ENCODE measurements at places on chromosomes 2 and 18.

DNA sequence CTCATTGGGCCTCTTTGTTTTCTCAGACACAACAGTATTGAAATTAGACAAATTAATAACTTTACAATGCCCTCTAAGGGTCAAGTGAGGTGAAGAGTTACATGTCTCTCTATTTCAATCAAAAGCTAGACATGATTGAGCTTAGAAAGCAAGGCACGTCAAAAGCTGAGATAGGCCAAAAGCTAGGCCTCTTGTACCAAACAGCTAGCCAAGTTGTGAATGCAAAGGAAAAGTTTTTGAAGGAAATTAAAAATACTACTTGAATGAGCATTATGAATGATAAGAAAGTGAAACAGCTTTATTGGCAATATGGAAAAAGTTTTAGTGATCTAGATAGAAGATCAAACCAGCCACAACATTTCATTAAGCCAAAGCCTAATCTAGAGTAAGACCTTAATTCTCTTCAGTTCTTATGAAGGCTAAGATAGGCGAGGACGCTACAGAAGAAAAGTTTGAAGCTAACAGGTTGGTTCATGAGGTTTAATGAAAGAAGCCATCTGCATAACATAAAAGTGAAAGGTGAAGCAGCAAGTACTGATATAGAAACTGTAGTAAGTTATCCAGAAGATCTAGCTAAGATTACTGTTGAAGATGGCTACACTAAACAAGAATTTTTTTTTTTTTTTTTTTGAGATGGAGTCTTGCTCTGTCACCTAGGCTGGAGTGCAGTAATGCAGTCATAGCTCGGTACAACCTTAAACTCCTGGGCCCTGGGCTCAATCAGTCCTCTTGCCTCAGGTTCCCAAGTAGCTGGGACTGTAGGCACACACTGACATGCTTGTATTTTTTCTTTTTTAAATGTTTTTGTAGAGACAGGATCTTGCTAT, 65.5 kb downstream of the FAM117B start:
- no peak for DNase-seq

DNA sequence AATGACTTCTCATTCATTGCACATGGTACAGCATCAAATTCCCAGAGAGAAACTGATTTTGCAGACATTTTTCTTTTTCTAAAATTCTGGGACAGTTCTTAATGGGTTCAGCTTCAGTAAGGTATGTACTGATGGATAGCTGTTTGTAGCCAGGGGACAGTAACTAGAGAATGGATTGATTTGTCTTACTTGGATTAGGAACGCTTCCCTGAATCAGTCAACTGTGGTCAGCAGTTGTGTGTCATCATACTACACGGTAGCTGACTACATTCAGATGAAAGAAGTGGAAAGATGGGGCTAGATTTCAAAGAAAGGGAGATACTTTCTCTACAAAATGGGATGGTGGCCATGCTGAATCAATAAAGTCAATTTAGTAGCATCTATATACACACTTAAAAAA, 431.4 kb downstream of the GRB14 start:
- no peak for DNase-seq

GRCh38 chr18:63292831-63293683, 26.5 kb downstream of the BCL2 start:
- no peak for DNase-seq

DNA sequence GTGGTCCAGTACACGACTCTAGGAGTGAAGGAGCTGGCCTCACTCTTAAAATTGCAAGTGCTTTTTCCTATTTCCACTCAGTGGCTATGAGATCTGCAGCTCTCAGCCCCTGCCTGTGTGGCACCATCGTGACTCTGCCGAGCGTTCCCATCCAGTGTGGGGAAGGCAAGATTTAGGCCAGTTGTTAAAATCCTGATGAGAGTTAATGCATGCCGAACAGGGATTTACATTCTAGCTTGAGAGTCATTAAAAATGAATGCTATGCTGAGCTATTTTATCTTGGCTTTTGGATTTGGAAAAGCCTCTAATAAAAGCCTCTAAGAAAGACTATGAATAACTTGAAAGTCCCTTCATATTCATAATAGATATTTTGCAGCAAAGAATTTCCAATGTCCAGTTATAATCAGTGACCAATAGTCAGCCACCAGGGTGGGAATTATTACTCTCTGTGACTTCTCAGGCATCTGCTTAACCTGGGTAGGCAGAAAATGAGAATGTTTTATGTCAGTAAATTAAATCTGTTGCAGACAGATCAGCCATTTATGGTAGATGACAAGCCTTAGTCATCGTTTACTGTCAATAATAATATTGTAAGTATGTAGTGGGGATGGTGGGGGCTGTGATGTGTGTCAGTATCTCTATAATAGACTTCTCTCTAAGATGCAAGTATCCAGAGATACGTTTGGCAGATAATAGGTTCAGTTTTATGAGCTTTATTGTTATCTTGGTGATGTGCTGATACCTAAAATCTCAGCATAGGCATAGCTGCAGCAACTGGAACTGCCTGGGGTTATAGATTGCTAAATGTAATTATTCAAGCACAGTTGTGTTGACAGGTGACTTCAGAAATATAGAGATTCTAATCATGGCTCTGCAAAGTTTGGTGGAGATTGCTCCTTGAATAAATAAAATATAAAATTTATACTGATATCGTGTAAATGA, 207.8 kb downstream of the SOCS6 start:
- no peak for DNase-seq

- peak; percentile 99 for DNase-seq
Observed at GRCh38 chr18:55833543-55833942, 245.6 kb upstream of the TCF4 start.

DNA sequence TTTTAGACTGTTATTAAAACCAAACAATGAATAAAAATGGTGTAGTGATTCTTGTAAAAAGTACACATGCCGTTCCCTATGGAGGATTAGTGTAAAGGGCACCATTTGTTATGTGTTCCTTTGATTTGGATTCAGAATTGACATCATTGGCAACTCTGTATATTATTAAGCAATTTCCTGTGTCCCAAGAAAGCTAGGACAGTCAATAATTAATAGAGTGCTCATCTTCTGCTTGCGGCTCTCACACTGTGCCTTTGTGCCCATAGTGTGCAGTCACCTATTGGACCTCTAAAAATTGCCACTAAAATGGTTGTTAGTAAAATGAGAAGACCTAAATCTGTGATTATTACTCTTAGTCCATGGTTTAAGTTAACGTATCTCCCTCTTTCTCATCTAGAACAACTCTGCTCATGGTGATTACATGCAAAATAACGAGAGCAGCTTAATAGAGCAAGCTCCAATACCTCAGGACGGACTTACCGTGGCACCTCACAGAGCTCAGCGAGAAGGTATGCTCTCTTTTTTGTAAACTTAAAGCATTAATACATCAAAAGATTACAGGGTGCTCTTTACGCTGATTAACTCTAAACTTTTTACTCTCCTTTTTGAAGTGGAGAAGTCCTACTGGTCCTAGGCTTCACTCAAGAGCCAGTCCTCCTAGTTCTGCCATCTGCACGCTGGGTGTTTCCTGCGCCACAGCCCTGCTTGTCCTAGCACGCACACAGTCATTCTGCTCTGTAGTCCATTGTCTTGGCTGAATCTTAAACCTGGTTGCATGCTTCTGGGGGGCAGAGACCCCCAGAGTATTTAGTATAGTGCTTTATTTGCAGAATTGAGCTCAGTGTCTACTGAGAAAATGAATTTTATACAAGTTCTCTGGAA, 16.7 kb downstream of the ZCCHC2 start:
- no peak for DNase-seq

DNA sequence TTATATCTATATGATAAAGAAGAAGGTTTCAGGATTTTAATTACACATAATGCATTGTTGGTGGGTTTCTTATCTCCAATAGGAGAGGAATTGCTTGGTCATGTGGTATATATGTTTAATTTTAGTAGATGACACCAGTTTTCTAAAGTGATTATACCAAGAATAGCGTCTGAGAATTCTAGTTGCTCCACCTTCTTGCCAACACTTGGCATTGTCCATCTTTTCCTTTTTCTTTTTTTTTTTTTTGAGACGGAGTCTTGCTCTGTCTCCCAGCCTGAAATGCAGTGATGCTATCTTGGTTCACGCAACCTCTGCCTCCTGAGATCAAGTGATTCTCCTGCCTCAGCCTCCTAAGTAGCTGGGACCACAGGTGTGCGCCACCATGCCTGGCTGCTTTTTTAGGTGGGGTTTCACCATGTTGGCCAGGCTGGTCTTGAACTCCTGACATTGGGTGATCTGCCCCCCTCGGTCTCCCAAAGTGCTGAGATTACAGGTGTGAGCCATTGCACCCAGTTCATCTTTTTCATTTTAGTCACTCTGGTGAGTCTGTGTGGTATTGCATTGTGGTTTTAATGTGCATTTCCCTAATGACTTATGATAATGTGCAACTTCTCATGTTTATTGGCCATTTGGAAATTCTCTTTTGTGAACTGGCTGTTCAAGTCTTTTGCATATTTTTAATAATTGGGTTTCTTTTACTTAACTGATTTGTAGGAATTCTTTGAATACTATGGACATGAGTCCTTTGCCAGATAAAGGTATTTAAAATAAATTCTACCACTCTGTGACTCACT, 37.3 kb upstream of the ZNF512 start:
- peak; percentile 10 for DNase-seq

DNA sequence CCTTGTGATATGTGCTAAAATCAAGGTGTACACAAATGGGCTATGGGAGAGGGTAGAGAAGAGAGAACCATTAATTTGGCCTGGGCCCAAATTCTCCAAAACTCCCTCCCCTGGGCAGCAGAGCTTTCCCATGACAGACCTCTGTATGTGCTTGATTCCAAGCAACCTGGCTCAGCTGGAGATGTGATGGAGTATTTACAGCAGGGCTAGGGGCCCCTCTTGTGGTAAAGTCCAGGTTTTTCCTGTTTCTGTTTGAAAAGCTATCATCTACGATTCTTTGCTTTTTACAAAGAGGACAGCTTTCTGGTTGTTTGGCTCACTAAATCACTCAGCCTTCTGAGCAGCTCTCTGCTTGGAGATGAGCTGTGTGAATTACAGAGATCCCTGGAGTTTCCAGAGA, 40.3 kb downstream of the KCNS3 start:
- no peak for DNase-seq

GRCh38 chr18:71678144-71678543, 866.0 kb downstream of the CBLN2 start:
- DNase-seq: no peak

Measured in fibroblast of skin of scalp (primary cell).